ENCODE measurements at places on chromosomes 16 and 17.
A peak's percentile ranks its signal among the peaks of the same experiment; 100 is the strongest.

- DNase-seq = no peak
Measured at GRCh38 chr17:32757963-32758362, 119.0 kb downstream of the MYO1D start.

GRCh38 chr17:17993366-17993765 lies 20.7 kb downstream of the DRC3 start:
- no peak for DNase-seq

DNA sequence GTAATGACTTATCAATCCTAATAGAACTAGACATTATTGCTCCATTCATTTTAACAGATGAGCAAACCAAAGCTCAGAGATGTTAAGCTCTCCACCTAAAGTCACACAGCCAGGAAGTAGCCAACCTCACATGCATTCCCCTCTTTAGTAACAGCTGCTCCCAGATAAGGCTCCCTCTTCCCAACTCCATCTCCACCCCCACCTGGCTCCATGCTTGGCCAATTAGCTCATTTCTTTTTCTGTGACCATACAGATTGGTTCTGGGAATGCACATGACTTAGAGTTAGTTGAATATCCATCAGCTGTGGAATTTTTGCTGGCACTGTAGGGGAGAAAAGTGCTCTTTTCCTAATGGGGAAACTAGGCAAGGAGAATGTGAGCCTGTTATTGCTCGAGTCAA lies 13.0 kb downstream of the CBLN1 start:
- no peak for DNase-seq

- DNase-seq = no peak
Measured at GRCh38 chr17:80246726-80247125, 13.9 kb upstream of the RNF213 start.

DNA sequence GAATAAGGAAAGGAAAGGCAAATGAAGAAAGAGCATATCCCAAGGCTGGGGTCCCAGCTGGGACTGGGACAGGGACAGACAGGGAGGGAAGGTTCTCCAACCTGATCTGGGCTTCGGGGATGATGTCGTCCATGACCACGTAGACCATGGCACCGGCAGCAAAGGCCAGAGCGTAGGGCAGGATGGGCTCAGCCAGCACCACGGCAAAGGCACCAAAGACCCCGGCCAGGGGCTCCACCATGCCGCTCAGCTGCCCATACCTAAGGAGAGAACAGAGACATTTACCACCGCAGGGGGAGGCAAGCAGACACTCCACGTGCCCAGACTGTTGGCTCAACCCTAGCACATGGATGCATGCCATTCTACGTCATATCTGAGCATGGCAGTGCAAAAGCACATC lies 443.8 kb downstream of the SLC39A11 start:
- no peak for DNase-seq

DNA sequence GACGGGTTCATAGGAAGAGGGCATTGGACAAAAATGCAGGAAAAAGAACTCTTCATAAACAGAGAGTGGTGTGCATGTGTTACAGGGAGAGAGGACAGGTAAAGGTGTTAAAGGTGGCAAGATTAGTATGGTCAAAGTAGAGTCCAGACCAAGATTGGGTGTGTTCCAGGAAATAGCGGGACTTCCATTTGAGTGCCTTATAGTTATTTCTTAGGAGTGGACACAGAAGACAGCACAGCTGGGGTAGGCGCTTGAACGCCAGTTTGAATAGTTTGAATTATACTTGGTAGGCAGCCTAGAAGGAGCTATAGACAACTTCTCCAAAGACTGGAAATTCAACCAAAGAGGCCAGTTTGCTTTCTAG lies 63.4 kb downstream of the MAP2K6 start:
- no peak for DNase-seq

DNA sequence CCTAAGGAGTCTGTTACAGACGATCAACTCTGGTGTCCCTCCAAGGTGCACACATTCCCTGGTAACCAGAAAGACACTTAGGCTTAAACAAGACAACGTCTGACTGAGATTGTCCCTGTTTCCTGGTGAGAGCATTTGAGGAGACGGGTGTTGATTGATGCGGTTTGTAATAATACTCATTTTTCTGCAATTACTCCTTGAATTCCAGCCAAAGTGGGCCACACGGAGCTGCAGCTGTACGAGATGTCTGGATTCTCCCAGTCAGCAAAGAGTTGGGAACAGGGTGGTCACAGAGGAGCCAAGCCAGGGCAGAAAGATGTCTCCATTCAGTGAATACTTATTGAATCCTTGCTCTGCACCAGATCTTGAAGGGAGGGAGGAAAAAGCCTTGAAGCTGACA lies 30.9 kb upstream of the CES5A start:
- DNase-seq = no peak

GRCh38 chr16:20349615-20350014 lies 2.9 kb downstream of the UMOD start:
- no peak for DNase-seq

DNA sequence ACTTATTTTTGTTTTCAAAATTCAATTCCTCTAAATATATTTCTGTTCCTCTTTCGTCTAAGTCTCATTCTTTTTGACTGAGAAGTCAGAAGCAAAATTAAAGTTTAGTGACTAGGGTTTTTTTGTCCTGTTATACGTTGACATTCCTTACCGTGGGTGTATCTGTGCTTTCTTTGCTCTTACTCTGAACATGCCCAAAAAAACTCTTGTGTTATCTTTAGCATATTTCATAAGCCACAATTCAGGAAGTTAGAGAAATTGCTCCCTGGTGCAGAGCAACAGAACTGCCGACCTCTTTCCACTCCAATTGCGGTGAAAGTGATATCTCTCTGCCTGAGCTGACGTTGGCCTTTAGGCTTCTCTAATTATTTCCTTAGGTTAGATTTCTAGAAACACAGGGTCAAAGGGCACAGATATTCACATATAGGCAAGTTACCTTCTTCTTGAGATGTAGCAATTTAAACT lies 65.7 kb downstream of the CENPV start:
- peak; percentile 17 for DNase-seq

All from CD4-positive, alpha-beta T cell treated with Interferon alpha-2 for 1 hour (primary cell).